NCI-H2081 treated with DMSO at 0.1 percent for 48 hours (cell line): ENCODE measurements at places on chromosomes 3 and 15.

DNA sequence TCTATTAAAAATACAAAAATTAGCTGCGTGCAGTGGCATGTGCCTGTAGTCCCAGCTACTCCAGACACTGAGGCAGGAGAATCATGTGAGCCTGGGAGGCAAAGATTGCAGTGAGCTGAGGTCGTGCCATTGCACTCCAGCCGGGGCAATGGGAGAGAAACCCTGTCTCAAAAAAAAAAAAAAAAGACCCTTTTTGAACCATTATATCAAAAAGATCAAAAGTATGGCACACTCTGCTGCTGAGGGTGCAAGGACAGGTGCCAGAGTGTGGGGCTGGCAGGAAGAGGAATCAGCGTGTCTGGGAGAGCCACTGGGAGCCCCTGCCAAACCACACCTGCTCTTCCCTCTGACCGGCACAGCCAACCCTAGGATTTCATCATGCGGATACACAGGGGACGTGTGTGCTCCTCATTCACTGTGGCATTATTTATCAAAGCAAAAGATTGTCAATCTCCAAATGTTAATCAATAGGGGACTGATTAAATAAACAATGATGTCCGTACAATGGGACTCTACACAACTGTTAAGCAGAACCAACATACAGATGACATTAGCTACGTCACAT, 147.3 kb upstream of the TLE3 start:
- DNase-seq = no peak

- no peak for DNase-seq
These were observed 4.0 kb downstream of the GCSAM start for GRCh38 chr3:112128843-112129727.

- no peak for DNase-seq
These were observed 111.0 kb upstream of the CPNE4 start for GRCh38 chr3:132145833-132146232.

- DNase-seq = no peak
These were observed 227.7 kb upstream of the ST8SIA2 start for GRCh38 chr15:92166029-92166428.

GRCh38 chr15:40452296-40453090, 11.7 kb downstream of the BAHD1 start:
- no peak for DNase-seq

- DNase-seq = no peak
These were observed 43.0 kb downstream of the BCL2L10 start for GRCh38 chr15:52069559-52069958.

DNA sequence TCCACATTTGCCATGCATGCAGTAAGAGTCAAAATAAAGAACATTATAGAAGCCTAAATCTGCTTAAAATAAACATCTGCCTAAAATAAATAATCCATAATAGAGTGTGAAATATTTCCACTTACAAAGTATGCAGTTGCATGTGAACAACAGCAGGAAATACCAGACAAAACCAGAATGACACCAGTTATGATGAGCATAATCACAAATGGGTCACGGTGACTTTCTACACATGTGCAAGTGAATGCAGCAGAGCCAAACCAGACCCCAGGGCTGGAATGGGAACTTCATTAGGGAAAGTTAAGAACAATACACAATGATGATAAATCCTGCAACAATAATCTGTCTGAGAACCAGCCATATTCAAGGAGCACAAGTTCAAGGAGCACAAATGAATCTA, 615.5 kb downstream of the ROBO2 start:
- DNase-seq = no peak

DNA sequence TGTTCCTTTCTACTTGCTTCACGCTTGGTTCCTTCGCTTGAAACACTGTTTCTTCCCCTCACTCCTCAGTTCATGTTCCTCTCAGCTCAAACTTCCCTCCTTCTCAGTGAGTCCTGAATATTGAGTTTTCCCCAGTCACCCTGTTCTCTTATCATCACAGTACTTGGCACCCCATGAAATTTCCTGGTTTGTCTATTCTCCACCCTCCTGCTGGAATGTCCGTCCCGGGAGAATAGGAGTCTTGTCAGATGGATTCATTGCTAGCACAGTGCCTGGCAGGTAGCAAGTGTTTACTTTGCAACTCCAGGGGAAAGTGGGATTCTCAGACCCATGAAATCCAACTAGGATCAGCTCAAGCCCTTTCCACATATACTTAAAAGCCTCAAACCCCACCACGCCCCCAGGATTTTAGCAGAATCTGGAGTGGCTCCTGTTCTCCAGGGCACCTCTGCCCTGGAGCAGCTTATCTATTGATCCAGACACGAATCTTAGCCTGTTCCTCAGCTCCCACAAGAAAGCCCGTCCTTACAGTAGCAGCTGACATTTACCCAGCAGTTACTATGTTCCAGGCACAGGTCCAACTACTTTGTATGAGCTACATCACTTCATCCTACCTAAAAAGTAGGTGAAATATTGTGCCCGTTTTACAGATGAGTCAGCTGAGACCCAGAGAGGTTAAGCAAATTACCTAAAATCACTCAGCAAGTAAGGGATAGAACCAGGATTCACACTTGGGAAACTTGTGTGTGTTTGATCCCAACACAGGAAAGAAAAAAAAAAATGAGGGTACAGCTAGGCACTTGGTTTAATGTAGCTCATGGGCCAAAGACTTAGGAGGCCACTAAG, 36.8 kb upstream of the MAP3K13 start:
- no peak for DNase-seq

GRCh38 chr15:92163641-92164040, 230.0 kb upstream of the ST8SIA2 start:
- DNase-seq = no peak

DNA sequence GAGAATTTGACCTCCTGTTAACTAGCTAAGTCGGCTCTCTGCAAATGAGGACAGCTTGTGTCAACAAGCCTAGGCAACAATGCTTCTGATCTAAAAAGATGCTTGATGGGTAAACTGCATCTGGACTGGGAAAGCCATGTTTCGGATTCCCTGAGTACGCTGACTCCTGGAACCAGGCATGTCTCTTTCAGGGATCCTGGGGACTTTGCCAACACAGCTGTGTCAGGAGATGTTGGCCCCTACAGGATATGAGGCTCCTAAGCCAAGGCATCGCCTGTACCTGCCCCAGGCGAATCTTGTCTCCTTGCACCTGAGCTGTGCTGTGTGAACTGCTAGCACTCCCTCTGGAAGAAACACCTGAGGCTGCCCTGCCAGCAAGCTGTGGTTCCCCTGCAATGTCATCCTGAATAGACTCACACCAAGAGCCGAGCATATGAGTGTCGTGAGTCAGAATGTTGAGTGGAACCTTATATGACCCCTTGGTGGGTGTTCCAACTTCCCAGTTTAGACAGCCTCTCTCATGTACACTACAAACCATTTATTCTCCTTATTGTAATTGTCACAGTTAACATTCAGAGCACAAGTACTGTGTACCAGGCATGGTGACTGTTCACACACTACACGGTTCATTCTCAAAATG, 17.0 kb downstream of the EOGT start:
- DNase-seq = no peak

DNA sequence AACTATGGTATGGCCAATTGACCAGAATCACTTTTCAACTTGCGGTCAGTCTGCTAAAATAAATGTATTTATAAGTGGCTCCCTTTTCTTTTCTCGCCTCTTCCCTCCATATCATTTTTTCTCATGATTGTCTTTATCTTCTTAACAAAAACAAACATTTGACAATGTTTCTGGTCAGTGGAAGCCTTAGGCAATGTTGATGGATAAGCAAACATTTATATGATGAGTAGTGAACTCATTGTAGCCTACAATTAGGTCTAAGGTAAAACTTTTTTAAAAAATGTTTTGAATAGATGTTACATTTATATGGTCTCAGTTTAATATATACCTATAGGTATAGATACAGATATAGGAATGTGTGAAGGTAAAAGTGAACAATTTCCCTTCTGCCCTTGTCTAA, 355.4 kb downstream of the MFSD1 start:
- no peak for DNase-seq

DNA sequence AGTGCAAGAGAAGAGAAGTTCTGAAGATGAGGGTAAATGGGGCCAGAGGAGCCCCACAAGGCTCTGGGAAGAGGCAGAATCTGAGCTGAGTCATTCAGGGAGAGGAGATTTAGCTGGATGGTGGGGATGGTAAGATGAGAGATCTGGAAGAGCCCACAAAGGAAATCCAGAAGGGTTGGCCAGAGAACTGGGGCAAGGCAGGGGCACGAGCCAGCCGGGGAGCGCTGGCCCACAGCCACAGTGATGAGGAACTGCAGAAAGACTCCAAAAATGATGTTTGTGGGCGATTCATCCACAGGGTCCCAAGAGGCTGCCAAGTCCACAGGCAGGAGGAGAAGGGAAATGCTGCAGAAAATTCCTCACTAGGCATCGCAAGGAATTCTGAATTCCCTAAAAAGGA, 75.9 kb upstream of the ATP2B2 start:
- DNase-seq = no peak

DNA sequence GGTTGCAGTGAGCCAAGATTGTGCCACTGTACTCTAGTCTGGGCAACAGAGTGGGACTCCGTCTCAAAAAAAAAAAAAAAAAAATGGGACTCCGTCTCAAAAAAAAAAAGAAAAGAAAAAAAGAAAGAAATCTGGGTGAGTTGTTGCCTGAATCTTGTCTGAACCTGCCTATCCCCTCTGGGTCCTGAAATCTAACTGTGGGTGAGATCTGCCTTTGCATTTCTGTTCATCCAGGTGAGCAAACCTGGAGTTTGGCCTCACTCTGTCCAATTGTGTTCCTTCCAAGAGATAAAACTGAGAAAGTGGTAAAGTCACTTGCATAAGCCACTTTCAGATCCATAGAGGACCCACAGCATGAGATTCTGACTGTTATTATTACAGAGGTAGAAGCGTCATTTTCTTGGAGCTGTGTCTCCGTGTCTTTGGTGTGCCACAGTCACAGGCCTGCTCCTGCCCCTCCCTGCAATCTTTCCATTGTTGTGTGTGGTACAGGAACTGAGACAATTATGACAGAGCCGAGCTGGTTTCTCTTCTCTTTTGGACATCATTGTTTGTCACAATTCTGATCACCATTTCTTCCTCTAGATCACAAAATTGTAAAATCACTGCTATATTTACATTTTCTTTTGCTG, 235.9 kb downstream of the LPP start:
- DNase-seq = no peak

GRCh38 chr15:96058103-96058851, 272.2 kb upstream of the NR2F2 start:
- DNase-seq = no peak

GRCh38 chr3:90032980-90033641, 925.7 kb downstream of the EPHA3 start:
- no peak for DNase-seq

DNA sequence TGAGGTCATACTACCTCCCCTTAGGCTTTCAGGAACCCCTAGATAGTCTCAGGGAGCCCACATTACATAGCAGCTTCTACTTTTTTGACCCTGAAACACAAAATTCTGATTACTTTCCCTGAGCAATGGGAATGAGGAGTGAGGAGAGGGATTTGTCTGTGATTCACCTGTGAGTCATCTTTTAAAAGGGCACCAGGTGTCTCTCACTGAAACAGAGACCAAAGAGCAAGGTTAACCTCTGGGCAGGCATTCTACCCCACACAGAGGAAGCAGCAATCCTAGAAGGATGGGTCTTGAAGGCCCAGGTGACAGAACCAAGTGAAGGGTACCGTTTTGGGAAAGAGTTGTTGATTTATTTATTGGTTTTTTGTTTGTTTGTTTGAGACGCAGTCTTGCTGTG, 31.1 kb upstream of the UBE2E2 start:
- no peak for DNase-seq

GRCh38 chr3:5388091-5388490, 200.6 kb downstream of the EDEM1 start:
- no peak for DNase-seq

- DNase-seq = no peak
These were observed 64.8 kb downstream of the OSTN start for GRCh38 chr3:191263850-191264249.

DNA sequence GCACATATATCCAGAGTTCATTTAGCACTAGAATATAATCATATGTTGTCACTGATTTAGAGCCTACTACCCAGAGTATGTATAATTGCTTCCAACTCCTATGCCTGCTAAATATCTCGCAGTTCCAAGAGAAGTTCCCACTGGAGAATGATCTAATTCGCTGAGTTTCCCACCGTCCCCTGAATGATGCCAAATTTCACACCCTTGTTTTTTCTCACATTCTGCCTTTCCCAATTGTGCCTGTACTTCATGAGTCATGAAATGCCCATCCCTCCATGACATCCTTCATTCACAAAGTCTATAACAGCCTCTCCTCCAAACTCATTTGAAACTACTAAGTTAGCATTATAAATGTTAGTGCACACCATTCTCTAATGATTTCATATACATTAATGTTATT, 177.2 kb downstream of the CBLB start:
- no peak for DNase-seq

- DNase-seq = no peak
These were observed 61.9 kb downstream of the GOLGA6L7 start for GRCh38 chr15:28786521-28786920.

GRCh38 chr3:9420850-9421549, 23.6 kb downstream of the SETD5 start:
- no peak for DNase-seq

DNA sequence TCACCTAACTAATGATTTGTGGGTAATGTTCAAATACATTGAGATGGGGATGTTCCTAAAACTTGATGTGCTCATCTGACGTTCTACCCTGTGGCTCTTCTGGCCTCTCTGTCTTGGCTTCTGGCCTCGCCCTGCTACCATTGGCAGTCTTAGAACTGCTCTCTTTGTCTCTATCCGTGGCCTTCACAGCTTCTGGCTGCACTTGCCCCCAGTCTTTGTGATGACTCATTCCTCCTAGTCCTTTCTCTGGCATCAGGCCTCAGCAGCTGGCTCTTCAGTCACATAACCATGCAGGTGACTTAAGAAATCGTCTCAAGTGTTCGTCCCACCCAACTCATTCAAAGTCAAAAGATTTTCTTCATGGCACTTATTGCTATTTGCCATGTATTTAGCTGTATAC, 188.1 kb downstream of the BBX start:
- DNase-seq = no peak

GRCh38 chr15:85831415-85832113, 36.8 kb upstream of the KLHL25 start:
- no peak for DNase-seq

DNA sequence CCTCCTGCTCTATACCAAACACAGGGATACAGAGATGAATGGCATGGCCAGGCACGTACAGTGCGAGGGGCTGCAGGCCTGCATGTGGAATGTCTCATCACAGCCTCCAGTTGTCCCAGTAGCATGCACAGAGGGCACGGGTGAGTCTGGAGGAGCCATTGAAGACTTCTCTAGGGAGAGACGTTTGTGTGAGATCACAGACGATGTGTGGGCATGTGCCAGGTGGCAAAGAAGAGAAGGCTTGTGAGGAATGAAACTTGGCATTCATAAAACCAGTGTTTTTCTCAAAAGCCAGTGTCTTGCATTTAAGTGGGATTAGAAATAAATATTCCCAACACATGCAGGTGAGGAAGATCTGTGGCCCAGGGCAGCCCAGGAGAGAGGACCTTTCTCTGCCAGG, 119.1 kb upstream of the UBE3A start:
- DNase-seq = no peak

- DNase-seq = no peak
These were observed 281.1 kb upstream of the TPRG1 start for GRCh38 chr3:188890572-188891270.
